ENCODE measurements at places on chromosomes 1 and 21.

GRCh38 chr1:192629612-192630011, 6.3 kb upstream of the RGS13 start:
- DNase-seq = no peak

- DNase-seq = no peak
Observed at GRCh38 chr1:203320591-203321272, 15.4 kb downstream of the BTG2 start.

- no peak for DNase-seq
Observed at GRCh38 chr1:227073786-227074185, 133.7 kb downstream of the COQ8A start.

GRCh38 chr1:165954940-165955339, 127.5 kb downstream of the UCK2 start:
- DNase-seq = peak; percentile 74

- DNase-seq = no peak
Observed at GRCh38 chr1:221454096-221454495, 287.8 kb downstream of the DUSP10 start.

DNA sequence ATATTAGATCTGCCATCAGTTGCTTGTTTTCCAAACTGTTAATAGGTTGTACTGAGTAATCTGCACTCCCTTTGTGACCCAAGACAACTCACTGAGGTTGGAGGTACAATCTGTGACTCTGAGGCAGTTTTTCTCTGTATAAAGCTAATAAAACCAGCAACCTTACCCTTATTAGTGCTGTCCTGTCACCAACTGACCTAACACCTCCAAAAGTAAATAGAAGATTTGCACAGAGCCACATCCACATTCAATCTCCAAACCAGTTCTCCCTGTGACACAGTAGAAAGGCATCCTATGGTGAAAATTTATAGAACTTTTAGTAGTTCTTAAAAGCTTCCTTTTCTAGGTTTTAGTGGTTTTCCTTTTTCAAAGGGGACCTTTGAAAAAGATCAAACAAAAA, 140.4 kb upstream of the ADGRL2 start:
- peak; percentile 24 for DNase-seq

GRCh38 chr1:217040711-217041455, 317.7 kb upstream of the ESRRG start:
- DNase-seq = no peak

- DNase-seq = peak; percentile 45
Observed at GRCh38 chr1:76862447-76862846, 4.8 kb upstream of the ST6GALNAC5 start.

GRCh38 chr21:35226968-35227744, 178.1 kb upstream of the RUNX1 start:
- DNase-seq = no peak

DNA sequence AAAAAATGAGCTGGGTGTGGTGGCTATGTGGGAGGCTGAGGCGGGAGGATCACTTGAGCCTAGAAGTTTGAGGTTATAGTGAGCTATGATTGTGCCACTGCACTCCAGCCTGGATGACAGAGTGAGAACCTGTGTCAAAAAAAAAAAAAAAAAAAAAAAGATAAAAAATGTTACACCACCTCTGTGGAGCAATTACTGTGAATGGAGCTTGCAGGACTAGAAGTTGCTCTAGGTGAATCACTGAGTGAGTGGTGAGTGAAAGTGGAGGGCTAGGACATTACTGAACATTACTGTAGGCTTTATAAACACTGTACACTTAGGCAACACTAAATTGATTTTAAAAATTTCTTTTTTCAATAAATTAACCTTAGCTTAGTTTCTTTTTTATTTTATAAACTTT, 21.9 kb downstream of the TLCD4 start:
- DNase-seq = no peak

GRCh38 chr1:7011826-7012225, 226.6 kb downstream of the CAMTA1 start:
- no peak for DNase-seq

- no peak for DNase-seq
Observed at GRCh38 chr1:66166753-66167152, 367.2 kb upstream of the SGIP1 start.

GRCh38 chr1:20847611-20848080, 60.5 kb upstream of the HP1BP3 start:
- DNase-seq = no peak

- DNase-seq = no peak
Observed at GRCh38 chr1:37994886-37995566, 5.2 kb upstream of the SF3A3 start.

DNA sequence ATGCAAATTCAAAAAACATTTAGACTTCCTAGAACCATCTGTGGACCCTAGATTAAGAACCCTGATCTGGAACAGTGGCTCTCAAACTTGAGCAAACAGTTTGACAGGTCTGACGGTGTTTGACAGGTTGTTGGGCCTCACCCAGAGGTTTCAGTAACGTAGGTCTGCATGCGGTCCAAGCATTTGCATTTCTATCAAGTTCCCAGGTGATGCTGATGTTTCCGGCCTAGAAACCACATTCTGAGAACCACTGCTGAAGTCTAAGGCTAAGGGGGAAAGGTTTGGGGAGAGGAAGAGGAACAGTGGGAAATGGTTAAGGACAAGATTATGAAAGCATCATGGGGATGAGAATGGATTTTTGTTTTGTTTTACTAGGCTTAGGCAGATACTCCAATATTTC, 48.6 kb downstream of the MDM4 start:
- no peak for DNase-seq

DNA sequence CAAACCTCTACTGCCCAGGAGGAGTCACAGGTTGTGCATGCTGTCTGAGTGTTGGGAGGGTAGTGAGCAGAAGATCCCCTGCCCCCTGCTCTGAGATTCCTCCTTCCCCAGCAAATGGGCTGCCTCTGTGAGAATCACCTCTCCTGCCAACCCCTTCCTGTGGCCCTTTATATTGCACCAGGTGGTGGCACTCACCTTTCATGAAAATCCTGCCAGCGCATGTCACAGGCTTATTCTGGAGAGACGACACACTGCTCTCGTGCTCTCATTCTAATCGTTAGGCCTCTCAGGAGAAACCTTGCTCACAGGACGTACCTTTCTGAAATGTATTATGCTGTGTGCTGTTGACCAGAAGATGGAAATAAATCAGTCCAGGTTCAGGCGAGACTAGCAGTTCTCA, 113.7 kb downstream of the RGL1 start:
- no peak for DNase-seq

DNA sequence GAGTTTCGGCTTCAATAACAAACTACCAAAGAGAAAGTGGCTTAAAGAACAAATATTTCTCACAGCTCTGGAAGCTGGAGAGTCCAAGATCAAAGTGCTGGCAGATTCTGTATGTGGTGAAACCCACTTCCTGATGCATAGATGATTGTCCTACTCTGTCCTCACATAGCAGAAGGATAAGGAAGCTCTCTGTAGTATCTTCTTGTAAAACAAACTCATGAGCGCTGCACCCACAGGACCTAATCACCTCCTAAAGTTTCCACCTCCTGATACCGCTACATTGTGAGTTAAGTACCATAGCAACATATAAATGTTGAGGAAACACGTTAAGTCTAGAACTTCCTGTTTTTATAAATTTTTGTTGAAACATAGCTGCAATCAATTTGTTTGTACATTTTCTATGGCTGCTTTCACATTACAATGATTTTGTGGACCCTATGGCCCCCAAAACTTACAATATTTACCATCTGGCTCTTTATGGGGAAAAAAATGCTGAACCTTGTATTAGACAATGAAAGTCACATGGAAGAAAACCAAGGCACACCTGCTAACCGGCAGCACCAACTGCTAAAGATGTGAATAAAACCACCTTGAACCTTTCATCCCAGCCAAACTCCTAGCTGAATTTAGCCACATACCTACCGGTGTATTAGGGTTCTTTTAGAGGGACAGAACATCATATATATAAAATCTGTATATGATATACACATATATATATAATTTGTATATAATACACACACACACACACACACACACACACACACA, 1423.4 kb downstream of the NCAM2 start:
- no peak for DNase-seq

GRCh38 chr1:47562799-47563198, 125.0 kb downstream of the FOXD2 start:
- DNase-seq = no peak

GRCh38 chr1:152000964-152001630, 7.4 kb upstream of the S100A10 start:
- no peak for DNase-seq

DNA sequence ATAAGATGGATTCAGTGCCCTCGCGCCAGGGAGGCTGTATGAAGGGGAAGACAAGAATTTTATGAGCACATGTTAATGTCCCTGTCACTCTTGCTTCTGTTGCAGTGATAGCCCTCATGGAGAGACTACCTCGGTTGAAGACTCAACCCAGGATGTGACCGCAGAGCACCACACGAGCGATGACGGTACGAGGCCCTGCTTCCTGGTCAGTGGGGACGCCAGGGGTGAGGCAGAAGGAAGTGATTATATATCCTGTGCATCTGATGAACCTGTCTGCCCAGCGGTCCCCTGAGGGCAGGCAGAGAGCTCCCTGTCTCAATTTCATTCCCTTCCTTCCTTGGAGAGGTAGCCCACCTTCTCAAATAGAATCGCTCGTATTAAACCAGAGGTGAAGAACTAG, 20.0 kb upstream of the IKBKE start:
- no peak for DNase-seq

- no peak for DNase-seq
Observed at GRCh38 chr1:168834225-168834872, 105.3 kb upstream of the DPT start.

DNA sequence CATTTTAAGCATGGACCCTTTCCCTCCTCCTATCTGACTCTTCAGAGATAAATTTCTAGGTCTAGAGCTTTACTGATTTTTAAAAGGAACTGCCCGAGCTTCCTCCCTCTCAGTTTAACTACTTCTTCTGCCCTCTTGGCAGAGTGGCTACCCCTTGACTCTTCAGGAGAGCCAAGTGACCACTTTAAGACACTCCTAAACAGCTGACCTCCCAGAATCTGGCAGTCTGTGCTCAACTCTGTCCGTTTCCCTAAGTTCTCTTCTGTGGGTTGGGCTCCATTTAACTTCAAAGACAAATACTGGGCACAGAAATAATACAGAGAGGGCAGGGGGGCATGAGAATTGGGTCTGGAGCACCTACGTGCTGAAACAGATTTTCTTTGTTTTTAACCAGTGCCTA, 196.3 kb upstream of the FOXD3 start:
- DNase-seq = no peak

GRCh38 chr21:35102488-35103371, 53.6 kb upstream of the RUNX1 start:
- no peak for DNase-seq

- no peak for DNase-seq
Observed at GRCh38 chr1:221085701-221086375, 206.6 kb downstream of the HLX start.

DNA sequence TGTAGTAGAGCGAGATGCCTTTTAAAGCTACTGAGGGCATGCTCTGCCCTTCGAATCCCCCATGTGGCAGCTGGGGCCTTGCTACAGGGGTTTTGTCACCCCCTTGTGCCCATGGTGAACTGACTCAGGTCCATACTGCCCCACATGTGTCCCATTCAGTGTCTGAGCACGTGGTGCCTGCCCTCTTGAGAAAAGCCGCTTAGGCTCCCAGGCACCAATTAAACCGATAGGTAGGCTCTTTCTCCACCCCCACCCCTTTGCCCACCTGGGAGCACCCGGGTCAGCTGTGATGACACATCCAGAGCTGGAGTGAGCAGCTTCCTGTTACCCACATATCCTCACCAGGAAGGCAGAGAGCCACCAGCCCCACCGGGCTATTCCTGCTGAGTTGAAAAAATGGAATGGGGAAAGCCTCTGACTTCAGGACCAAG, 30.5 kb downstream of the TMCC2 start:
- DNase-seq = no peak

- DNase-seq = no peak
Observed at GRCh38 chr1:236561976-236562375, 38.2 kb downstream of the LGALS8 start.

DNA sequence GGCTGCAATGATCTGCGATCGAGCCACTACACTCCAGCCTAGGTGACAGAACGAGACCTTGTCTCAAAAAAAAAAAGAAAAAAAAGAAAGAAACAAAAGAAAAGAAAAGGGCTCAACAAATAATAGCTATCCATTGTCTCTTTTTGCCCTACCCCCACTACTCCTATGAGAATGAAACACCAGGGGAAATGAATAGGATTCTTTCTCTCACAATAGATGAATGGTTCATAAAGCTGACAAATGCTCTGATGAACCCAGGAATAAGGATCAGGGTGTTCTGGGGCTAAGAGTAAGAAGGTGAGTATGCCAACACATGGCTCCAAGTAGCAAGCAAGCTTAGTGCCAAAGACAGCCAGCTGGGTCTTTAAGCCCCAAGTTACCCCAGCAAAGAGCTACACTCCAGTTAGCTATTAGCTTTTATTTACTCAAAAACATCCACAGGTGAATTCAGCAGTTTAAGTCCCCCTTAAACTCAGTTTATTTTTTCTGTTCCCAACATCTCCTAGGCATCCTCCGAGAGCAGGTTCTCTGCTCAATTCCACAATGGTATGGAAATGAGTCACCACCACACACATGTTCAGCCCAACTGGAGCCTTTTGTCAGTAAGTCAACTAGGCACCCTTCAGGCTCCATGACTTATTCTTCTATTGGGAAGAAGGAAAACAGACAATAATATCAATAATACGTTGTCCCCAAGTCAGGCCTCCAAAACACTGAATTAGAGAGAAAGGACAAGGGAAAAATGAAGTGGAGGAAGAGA, 4.2 kb downstream of the ADORA3 start:
- no peak for DNase-seq

- no peak for DNase-seq
Observed at GRCh38 chr1:44217809-44218410, 4.6 kb downstream of the DMAP1 start.

DNA sequence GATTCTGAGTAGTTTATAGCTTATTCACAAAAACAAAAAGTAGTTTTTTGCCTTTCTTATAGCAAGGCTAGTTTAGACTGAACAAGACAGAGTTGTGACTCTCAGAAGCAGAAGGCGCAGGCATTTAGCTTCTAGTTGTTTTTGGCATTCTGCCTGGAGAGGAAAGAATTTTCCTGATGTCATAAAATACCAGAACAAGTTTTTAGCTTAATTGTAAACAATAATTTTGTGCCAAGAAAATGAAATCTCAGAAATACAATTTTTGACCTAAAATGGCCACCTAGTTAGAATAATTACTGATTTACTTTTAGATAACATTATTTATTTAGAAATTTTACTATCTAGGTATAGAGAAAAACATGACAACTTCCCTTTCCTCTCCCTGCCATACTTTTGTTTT, 1.0 kb downstream of the DNAJB4 start:
- peak; percentile 77 for DNase-seq

- no peak for DNase-seq
Observed at GRCh38 chr1:89761338-89761737, 59.5 kb upstream of the LRRC8D start.

DNA sequence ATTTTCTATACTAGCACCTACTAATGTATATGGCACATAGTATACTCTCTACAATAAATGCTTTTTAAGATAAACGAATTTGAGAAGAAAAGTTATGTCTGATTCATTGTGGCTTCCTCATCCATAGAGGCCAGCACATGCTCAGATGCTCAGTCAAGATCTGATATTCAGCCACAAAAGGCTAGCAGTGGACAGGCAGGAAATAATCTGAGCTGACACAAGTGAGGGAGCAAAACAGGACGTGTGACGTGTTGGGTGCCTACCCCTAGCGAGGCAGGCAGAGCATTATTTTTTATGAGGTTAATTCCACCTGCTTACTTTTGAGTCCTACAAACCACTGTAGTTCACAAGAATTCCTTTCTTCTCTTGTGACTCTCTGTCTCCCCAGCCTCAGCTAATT, 550.9 kb downstream of the SMYD3 start:
- no peak for DNase-seq

GRCh38 chr1:48202030-48202752, 20.3 kb upstream of the SLC5A9 start:
- DNase-seq = peak; percentile 76
